ENCODE measurements at places on chromosomes 6 and 20.

DNA sequence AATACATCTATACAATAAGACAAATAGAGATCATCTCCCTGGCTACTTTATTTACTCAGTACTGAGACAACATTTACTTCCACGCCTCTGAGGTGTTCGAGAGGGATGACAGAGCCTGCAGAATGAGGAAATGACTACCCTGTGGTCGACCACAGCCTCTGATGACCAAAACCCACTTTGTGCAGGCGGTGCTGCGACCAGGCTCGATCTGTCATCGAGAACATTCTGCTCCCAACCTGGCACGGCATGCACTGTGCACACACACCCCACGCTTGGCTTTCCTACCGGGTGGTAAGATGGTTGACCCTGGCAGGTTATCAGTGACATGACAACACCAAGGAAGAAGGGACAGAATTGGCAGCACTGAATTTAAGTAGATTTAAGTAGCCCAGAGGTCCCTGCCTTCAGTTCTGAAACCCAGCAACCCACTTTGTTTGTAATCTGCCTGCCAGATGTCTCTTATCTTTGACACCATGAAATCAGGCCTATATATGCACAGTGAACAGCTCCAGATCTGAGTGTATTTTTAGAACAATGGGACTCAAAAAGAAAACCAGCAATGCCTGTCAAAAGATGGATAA is 42.6 kb downstream of the TTI1 start:
- DNase-seq, result no peak

DNA sequence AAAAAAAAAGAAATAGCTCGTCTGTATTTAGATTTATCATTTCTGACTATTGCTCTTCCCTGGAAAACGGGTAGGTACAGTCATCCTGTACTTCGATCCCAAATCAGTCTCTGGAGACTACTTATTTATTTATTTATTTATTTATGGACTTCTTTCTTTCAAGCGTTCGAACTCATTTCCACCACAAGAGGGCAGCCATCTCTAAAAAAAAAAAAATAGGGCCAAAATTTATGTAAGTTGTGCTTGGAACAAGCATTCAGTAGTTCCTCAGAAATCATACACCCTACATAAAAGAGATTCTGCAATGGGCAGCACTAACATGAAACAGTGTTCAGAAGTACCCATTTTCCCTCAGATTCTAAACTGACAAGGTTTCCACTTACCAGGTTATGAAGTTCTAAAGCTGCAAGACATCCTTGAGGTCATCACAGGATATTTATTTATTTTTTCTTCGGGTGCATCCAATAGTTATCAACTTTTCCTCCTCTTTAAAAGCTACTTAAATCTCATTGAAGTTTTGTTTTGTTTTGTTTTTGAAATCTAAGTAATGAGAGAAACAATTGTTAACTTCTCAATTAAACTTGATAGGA is 1.9 kb upstream of the BMP2 start:
- peak; percentile 22 for DNase-seq

GRCh38 chr6:135627092-135627715 is 129.7 kb upstream of the AHI1 start:
- no peak for DNase-seq

GRCh38 chr20:48070991-48071652 is 285.8 kb upstream of the SULF2 start:
- DNase-seq, result no peak
